ENCODE measurements at places on chromosomes 7 and 10.

DNA sequence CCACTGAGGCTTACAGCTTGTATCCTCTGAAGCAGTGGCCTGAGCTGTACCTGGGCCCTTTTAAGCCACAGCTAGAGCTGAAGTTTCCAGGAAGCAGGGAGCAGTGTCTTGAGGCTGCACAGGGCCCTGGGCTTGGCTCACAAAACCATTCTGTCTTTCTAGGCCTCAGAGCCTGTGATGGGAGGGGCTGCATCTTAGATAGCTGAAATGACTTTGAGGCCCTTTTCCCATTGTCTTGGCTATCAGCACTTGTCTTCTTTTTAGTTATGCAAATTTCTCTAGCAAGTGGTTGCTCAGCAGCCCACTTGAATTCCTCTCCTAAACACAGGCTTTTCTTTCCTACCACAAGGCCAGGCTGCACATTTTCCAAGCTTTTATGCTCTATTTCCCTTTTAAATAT is 864.2 kb downstream of the REEP3 start:
- DNase-seq = no peak

GRCh38 chr10:128147669-128148068 is 21.4 kb upstream of the MKI67 start:
- no peak for DNase-seq

DNA sequence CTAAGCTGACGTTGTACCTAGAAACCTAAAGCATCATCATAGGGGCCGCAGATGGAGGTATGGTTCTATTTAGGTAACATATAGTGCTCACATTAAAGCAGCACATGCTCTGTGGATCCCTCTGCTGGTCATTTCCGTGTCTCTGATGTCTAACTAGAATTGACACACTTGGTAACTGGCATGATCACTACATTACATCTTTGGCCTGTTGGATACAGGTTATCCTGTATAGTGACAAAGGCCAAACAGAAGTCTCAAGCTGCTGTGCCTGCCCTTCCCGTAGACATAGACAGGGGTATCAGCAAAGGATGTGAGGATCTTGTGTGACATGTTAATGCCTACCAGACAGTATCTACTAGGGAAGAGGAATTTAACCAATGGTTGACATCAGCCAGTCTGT is 51.2 kb downstream of the KIF5B start:
- peak; percentile 31 for DNase-seq

- no peak for DNase-seq
Measured at GRCh38 chr7:50533866-50534265, 31.3 kb downstream of the DDC start.

- DNase-seq = no peak
Measured at GRCh38 chr10:77191324-77192049, 446.1 kb downstream of the KCNMA1 start.

DNA sequence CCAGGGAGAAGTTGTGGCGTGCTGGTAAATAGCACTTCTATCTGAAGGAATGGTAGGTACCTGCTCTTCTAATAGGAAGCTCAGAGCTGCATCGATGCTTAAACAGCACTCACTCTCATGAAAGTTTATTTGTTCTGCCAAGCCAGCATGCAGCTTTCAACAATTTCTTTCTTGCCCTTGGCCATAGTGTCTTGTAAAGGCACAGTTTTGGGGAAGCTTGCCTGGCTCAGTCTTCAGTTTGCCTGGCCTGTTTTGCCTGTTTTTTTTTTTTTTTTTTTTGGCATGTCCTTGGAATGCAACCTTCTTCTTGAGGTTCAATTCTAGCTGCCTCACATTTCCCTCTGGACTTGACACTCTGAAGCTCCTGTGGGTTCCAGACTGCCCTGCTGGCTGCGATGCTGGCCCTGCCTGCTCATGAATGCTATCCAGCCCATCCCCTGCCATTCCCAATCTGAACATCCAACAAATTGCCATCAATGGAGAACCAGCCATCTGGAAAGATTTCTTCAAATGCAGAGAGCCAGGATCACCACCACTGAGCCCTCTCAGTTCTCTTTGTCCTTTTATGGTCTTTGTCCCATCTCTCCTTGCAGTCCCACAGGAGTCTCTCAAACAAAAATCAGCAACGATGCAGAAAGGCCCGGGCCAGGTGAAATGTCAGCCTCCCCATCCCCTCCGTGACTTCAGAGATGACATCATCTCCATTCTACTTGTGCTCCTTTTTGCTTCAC is 133.9 kb downstream of the ANLN start:
- DNase-seq = no peak

- no peak for DNase-seq
Measured at GRCh38 chr10:102135956-102136526, 3.2 kb downstream of the PPRC1 start.

- no peak for DNase-seq
Measured at GRCh38 chr7:127997226-127997922, 33.9 kb downstream of the LRRC4 start.

DNA sequence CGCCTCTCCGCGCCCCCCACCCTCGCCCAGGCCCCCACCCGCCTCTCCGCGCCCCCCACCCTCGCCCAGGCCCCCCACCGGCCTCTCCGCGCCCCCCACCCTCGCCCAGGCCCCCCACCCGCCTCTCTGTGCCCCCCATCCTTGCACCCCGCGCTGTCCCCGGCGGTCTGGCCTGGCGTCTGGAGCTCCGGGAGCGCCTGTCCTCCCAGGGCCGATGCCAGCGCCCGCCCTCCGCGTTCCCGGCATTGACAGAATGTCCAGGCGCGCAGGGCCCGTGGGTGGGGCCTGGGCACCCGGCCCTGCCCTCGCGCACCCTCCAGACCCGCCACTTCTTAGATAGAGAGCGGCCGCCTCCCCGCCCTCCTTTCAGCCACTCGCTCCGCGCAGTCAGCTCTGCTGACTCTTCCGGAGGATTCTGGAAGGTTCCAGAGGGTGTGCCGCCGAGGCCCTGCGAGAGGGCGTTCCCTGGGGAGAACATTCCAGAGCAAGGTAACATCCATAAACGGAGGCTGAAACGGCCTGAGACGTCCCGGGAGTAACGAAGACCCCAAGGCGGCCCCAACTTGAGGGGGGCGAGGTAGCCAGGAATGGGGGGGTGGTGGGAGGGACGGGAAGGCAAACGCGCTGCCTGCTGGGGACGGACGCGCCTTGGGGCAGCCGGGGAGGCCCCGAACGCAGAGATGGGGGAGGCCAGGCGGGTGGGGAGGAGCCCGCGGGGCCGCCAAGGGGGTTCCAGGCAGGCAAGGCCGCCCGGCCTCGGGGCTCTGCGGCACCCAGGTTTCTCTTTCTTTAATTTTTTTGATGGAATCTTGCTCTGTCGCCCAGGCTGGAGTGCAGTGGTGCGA is 117.8 kb downstream of the DYNC2I1 start:
- no peak for DNase-seq

GRCh38 chr10:50554995-50555568 is 68.7 kb downstream of the SGMS1 start:
- no peak for DNase-seq

GRCh38 chr10:37535459-37536246 is 321.8 kb downstream of the ZNF248 start:
- no peak for DNase-seq

DNA sequence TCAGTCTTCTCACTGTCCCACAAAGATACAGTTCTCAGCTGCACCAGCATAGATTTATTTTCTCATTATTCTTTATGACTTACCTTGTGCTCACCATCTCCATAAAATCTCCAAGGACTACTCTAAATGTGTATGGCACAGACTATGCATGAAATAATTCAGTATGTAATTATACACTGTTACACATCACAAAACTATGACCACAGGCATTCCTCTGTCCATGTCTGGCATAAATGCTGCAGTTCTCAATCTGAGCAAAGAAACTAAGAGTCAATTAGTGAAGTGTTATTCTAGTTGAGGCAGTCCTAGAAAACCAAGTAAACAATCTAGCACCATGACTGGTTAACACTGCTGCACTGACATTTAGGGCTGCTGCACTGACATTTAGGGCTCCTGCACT is 2.7 kb downstream of the CYCS start:
- no peak for DNase-seq
